ENCODE measurements at places on chromosomes 2 and 18. TPM values are rescaled to one million over a fixed set of nuclear protein-coding genes. Genes with fewer than 3 reads are reported as not detected.

The CCDC148 gene
- not detected for total RNA-seq

The SERPINB7 gene
- total RNA-seq, result not detected

The ZNF519 gene
- 13.9 TPM for total RNA-seq

The CROCC2 gene
- not detected for total RNA-seq

The GYPC gene
- 155 TPM for total RNA-seq

DNA sequence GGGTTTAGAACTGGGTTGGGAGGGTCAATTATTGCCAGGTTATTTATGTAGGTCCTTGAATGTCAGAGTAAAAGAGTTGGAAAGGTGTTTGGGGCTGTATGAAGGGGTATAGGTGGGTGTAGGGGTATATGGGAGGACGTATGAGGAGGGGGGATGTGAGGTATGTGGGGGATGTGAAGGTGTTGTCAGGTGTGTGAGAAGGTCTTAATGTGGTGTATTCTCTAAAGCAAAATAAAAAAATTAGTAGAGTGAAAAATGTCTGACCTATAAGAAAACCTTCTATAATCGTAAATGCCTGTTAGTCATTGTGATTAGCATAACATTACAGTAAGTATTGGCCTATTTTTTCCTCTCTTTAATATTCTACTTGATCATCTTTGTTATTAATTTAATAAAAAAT lies 25.1 kb downstream of the ACVR2A start:
- H3K27ac ChIP-seq, result no peak overlapping the region
- H3K36me3 ChIP-seq, result peaks cover 2% of the 10 kb centered on the region
- no peaks in the 10 kb centered on the region for H3K27me3 ChIP-seq

- no peak overlapping the region for H3K27ac ChIP-seq
- H3K4me3 ChIP-seq, result no peak overlapping the region
- H3K36me3 ChIP-seq, result no peaks in the 10 kb centered on the region
- no peaks in the 10 kb centered on the region for H3K27me3 ChIP-seq
- no peaks in the 10 kb centered on the region for H3K4me1 ChIP-seq
Observed at GRCh38 chr2:174031226-174031625, 66.1 kb upstream of the SP3 start.

DNA sequence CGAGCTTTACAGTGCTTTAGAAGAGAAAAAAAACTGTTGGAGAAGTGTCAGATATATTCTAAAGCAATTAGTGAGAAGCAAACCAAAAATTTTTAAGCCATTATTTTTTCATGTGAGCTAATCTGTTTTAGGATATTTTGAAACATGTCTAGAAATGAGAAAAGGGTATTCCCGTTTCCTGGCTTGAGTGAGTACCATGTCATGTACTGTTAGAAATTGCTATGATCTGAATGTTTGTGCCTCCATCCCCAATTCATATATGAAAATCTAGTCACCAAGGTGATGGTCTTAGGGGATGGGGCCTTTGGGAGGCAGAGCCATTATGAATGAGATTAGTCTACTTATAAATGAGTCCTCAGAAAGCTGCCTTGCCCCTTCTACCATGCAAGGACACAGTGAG lies 493.3 kb upstream of the GCFC2 start:
- H3K4me3 ChIP-seq, result no peak overlapping the region
- DNase-seq, result no peak
- no peak overlapping the region for H3K27ac ChIP-seq

DNA sequence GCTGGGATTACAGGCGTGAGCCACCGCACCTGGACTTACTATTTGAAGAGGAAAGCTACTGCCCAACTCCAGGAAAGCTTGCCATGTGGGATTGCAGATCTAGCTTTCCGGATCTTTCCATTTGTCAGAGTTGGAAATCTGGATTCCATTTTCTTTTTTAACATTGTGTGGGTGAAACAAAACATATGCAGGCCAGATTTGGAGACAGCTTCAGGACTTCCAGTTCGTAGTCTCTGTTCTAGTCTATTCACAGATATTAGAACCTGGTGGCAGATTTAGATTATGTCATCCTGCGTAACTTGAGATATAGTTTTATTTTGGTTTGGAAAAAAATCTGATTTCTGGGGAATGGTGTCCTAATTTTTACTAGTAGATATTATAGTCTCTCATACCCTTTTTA lies 70.5 kb downstream of the ZNF236 start:
- H3K4me1 ChIP-seq, result no peaks in the 10 kb centered on the region
- peaks cover 30% of the 10 kb centered on the region for H3K36me3 ChIP-seq
- H3K27ac ChIP-seq, result no peak overlapping the region
- no peak overlapping the region for H3K4me3 ChIP-seq

GRCh38 chr2:69979902-69980807 lies 18.7 kb upstream of the ASPRV1 start:
- no peaks in the 10 kb centered on the region for H3K36me3 ChIP-seq
- H3K4me1 ChIP-seq, result peaks cover 12% of the 10 kb centered on the region
- no peak overlapping the region for H3K4me3 ChIP-seq
- no peak for DNase-seq

DNA sequence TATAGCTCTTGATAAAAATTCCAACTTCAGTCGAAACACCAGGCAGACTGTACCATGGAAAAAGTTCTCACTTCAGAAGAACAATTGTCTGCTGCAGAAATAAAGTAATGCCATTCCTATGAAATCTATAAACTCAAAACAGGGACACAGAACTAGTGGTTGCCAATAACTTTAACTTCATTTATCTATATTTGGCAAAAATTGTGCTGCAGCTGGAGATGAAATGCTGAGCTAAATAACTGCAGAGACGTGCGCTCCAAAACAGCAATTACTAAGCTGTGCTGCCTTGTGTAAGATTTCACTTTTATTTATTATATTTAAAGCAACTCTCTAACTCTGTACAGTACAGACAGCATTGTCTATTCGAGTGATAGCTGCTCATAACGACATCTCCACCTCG lies 540.1 kb upstream of the ID2 start:
- H3K27ac ChIP-seq, result no peak overlapping the region
- H3K27me3 ChIP-seq, result no peaks in the 10 kb centered on the region
- no peaks in the 10 kb centered on the region for H3K4me1 ChIP-seq
- no peak for DNase-seq
- no peaks in the 10 kb centered on the region for H3K36me3 ChIP-seq

DNA sequence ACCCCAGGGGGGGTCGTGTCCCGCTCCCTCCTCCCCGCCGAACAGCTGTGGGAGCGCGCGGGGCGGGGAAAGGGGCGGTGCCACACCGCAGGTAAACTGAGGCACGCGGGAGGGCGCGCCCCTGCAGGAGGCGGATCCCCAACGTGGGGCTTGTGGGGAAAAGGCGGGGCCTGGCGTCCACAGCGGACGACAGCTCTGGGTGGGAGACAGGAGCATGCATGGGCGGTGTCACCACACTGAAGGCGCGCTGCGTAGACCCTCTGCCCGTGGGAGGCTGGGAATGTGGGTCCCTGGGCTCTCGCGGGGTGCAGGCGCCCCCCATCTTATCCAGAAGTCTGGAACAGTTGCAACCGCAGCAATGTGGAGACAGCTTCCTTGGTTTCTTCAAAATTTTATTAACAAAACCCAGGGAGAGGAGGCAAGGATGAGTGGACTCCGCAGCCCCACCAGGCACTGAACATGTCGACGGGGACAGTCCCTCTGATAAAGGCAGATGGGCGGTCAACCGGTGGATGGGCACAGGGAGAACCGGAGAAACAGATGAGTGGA lies 723 bp upstream of the MBD1 start:
- H3K4me3 ChIP-seq, result peak overlapping the region; percentile 97
- DNase-seq, result no peak
- H3K27ac ChIP-seq, result peak overlapping the region; percentile 84
- H3K27me3 ChIP-seq, result no peaks in the 10 kb centered on the region

GRCh38 chr2:22078701-22079100 lies 954.9 kb downstream of the TDRD15 start:
- no peak overlapping the region for H3K27ac ChIP-seq
- H3K4me3 ChIP-seq, result no peak overlapping the region
- no peaks in the 10 kb centered on the region for H3K4me1 ChIP-seq
- no peak for DNase-seq
- H3K27me3 ChIP-seq, result no peaks in the 10 kb centered on the region
- no peaks in the 10 kb centered on the region for H3K36me3 ChIP-seq

DNA sequence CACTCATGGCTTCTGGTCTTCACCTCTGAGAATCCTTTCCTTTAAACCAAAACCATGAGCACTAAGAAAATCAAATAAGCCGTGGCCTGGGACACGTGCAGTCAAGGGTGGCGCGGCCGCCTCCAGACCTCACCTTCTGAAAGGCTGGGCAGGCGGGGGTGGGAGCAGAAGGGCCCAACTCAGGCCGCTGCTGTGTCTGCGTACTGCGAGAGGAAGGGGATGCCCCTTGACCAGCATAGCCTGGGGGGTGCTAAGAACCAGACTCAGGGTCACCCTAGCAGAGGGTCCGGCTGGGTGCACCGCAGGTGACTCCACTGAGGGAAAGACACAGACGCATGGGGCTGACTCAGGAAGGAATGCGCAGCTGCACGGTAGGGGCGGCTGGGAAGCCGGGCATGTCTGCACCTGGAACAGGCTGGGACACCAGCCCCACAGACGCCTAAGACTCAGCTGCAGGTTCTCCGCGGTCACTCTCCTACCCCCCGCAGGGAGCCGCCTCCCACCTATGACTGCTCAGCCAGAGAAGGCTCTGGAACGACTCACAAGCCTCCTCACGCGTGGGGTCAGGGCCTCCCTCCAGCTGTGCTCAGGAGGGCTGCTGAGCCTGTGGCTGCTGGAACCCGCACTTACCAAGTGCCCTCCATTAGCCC lies 432.4 kb upstream of the MYT1L start:
- no peak overlapping the region for H3K27ac ChIP-seq
- no peak overlapping the region for H3K4me3 ChIP-seq

DNA sequence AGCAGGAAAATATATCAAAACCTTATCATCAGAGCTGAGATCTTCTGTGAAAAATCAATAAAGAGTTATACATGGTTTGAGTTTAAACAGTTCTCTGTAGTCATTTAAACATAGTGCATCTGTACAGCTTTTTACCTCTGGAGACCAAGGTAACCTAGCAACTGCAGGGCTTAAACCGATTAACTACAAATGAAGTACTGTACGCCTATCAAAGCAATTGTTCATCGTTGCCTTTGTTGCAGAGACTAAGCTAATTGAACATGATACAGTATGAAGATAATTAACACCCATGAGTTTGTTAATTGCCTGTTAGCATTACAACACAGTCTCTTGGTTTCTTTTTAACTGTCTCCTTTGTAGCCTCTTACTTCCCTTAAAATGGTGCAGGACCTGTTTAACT lies 147.9 kb downstream of the LNPK start:
- no peak for DNase-seq
- H3K27me3 ChIP-seq, result peaks cover 13% of the 10 kb centered on the region
- H3K27ac ChIP-seq, result no peak overlapping the region
- H3K4me1 ChIP-seq, result no peaks in the 10 kb centered on the region
- no peaks in the 10 kb centered on the region for H3K36me3 ChIP-seq
- H3K4me3 ChIP-seq, result no peak overlapping the region

- H3K36me3 ChIP-seq, result no peaks in the 10 kb centered on the region
- no peaks in the 10 kb centered on the region for H3K4me1 ChIP-seq
- H3K27ac ChIP-seq, result no peak overlapping the region
- peaks cover 8% of the 10 kb centered on the region for H3K27me3 ChIP-seq
- no peak overlapping the region for H3K4me3 ChIP-seq
Observed at GRCh38 chr18:24766376-24766775, 305.9 kb downstream of the HRH4 start.

Measured in activated naive CD4-positive, alpha-beta T cell treated with anti-CD3 and anti-CD28 coated beads for 36 hours (primary cell).